MCF 10A (cell line): ENCODE measurements at places on chromosomes 13 and 19. TPM values are rescaled to one million over a fixed set of nuclear protein-coding genes. Genes with fewer than 3 reads are reported as not detected.

- H3K4me1 ChIP-seq: peaks cover 30% of the 10 kb centered on the region
- H3K27ac ChIP-seq: no peak overlapping the region
- H3K36me3 ChIP-seq: peaks cover 6% of the 10 kb centered on the region
- DNase-seq: no peak
- no peak overlapping the region for H3K4me3 ChIP-seq
- no peaks in the 10 kb centered on the region for H3K27me3 ChIP-seq
These were observed 16.2 kb downstream of the COL4A2 start for GRCh38 chr13:110323172-110323891.

GRCh38 chr19:31354799-31355664, 5.8 kb upstream of the TSHZ3 start:
- peaks cover 6% of the 10 kb centered on the region for H3K36me3 ChIP-seq
- H3K4me3 ChIP-seq: no peak overlapping the region
- no peaks in the 10 kb centered on the region for H3K4me1 ChIP-seq
- H3K27ac ChIP-seq: no peak overlapping the region
- no peak for DNase-seq
- H3K27me3 ChIP-seq: no peaks in the 10 kb centered on the region

GRCh38 chr13:74187564-74187963, 53.4 kb upstream of the KLF12 start:
- H3K4me3 ChIP-seq: no peak overlapping the region
- H3K27me3 ChIP-seq: no peaks in the 10 kb centered on the region
- no peaks in the 10 kb centered on the region for H3K4me1 ChIP-seq
- H3K27ac ChIP-seq: no peak overlapping the region

- H3K4me3 ChIP-seq: no peak overlapping the region
- no peaks in the 10 kb centered on the region for H3K36me3 ChIP-seq
- H3K4me1 ChIP-seq: peaks cover 11% of the 10 kb centered on the region
- H3K27ac ChIP-seq: no peak overlapping the region
- H3K27me3 ChIP-seq: no peaks in the 10 kb centered on the region
These were observed 361.8 kb downstream of the KCNRG start for GRCh38 chr13:50376895-50377575.

DNA sequence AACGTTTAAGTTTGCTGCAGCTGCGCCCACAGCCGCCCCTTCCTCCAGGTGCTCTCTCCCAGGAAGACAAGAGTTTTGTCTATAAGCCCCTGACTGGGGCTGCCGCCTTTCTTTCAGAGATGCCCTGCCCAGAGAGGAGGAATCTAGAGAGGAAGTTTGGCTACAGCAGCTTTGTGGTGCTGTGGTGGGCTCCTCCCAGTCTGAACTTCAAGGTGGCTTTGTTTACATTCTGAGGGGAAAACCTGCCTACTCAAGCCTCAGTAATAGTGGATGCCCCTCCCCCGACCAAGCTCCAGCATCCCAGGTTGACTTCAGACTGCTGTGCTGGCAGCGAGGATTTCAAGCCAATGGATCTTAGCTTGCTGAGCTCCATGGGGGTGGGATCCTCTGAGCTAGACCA, 6.4 kb upstream of the ERICH6B start:
- H3K4me3 ChIP-seq: no peak overlapping the region
- no peak overlapping the region for H3K27ac ChIP-seq
- no peak for DNase-seq
- no peaks in the 10 kb centered on the region for H3K36me3 ChIP-seq

- H3K36me3 ChIP-seq: peaks cover 20% of the 10 kb centered on the region
- H3K27ac ChIP-seq: peak overlapping the region; percentile 97
- no peaks in the 10 kb centered on the region for H3K27me3 ChIP-seq
- DNase-seq: no peak
These were observed 681 bp downstream of the ZNF837 start for GRCh38 chr19:58380037-58380661.

ZNF442 gene
- total RNA-seq: 0.44 and 0.49 TPM in 2 replicates

EPSTI1 gene
- total RNA-seq: not detected in 2 replicates

CEACAM16 gene
- not detected in 2 replicates for total RNA-seq
